ENCODE measurements at places on chromosomes 12 and 14.

- no peak for DNase-seq
These were observed 290.8 kb upstream of the SRRM4 start for GRCh38 chr12:118690506-118690905.

DNA sequence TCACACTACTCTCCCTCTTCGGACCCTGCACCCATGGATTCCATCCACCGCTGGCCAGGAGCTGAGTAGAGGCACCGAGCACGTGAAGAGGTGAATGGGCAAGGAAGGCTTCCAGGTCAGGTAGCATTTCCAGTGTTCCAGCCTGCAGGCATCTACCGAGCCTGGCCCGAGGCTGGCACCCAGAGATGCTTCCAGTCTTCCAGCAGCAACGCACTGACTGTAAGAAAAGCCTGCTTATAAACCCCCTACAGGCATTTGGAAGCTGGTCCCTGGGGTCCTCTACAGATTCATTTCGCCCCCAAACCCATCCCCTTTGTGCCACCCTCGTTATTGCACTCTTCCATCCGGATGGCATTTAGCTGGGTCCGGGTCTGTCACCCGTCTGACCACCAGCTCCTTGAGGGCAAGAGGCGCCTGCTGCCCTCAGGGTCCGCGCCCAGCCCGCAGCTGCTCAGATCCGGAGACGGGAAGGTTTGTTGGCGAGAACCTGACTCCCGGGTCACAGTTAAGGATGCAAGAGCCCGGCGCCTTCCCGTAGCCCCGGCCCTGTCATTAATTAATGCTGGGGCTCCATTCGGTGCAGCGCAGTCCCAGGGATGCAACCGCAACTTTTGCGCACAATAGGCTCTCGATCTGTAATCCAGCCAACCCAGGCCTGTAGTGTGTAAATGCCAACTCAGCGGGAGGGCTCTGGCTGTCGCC, 614 bp upstream of the MARK3 start:
- DNase-seq: no peak

GRCh38 chr12:28552251-28552970, 362.2 kb downstream of the CCDC91 start:
- no peak for DNase-seq

DNA sequence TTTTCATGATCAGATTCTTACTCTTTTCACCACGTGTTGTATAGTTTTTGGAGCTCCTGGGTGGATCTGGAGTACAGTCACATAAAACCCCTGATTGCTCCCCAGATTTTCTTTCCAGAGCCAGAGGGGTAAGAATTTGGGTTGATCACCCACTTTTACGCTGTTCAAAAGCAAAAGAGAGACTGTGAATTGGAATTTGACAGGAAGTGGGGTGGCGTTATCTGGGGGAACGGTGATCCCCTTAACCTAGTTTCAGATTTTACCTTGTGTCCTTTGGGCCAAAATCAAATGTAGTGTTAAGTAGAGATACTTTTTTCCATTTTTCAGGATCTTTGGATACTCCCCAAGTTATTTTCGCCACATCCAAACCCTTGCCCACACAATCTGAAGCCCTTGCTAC, 75.6 kb downstream of the TGFB3 start:
- no peak for DNase-seq

- DNase-seq: no peak
These were observed 163.3 kb downstream of the TMTC3 start for GRCh38 chr12:88305254-88305890.

DNA sequence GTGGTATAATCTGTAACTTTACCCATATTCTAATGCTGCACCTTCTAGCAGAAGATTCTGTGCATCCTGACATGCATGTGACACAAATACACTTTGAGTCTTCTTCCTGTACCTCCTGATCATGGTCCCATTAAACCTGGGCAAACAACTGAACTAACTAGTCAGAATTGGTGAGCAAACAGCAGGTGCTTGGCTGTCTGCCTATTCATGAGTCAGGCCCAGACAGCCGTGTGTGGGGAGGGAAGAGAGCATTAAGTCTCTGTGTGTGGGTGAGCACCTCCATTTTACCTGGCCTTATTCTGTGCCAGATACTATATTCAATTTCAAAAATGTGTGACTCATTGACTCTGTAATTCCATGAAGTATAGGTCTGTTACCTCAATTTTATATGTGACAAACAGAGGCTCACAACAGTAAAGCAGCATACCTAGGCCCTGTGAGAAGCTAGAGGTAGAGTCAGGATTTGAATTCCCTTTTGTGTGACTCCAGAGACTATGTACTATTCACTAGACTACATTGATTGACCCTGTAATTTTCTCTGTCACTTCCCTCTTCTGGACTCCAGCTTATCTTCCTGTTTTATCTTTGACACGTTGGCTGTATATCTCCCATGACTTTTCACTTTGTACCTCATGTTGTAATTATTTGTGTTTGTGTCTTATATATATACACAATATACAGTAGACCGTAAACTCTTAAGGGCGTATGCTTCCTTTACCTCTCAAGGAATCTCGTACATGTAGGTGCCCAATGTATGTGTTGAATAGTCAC, 32.2 kb downstream of the SUSD6 start:
- peak; percentile 24 for DNase-seq

DNA sequence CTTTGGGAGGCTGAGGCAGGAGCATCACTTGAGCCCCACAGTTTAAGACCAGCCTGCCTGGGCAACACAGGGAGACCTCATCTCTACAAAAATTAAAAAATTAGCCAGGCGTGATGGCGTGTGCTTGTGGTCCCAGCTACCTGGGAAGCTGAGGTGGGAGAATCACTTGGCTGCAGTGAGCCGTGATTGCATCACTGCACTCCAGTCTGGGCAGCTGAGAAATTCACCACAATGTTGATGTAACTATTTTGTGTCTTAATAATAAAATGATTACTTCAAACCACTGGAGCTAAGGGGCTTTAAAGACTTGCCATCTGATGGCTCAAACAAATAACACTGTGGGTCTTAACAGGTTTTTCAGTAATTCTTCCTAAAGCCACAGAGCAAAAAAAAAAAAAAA, 10.8 kb downstream of the ERH start:
- no peak for DNase-seq

DNA sequence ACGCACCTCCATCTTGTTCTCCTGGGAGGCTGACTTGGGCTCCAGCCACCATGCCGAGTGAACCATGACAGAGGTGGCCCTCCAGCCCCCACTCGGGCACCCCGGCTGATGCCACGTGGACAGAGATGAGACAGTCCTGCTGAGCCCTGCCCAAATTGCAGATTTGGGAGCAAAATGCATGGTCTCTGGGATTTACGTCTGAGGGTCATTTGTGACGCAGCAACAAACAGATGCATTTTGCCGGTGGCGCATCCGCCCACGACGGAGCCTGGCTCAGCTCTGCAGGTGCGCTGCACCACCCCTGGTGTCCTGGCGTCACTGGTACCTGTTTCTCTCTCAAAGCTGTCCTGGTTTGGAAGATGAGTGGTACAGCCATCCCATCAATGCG, 31.1 kb upstream of the INF2 start:
- no peak for DNase-seq

- DNase-seq: no peak
These were observed 18.1 kb downstream of the FAM186B start for GRCh38 chr12:49587174-49587908.

GRCh38 chr14:64081174-64081746, 212.9 kb downstream of the ESR2 start:
- no peak for DNase-seq

- DNase-seq: no peak
These were observed 7.2 kb upstream of the LMO3 start for GRCh38 chr12:16613199-16613598.
